Chondrocyte (in vitro differentiated cells): ENCODE measurements at places on chromosomes 6 and 20.

DNA sequence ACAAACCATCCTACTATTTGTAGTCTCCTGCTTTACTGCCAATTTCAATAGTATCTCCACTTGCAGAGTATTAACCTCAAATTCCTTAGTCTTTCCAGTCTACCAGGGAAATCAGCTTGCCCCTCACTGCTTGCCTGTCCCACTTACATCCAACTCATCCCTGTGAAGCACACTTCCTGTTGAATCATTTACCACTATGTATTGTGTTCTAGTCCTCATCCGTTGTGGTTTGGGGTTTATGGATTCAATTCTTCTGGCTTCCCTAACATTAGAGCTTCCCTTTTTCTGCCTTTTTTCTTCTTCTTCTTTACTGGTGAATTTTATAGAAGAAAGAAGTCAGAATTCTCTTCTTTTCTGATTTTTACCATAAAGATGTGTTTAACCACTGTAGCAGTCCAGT, 5.1 kb upstream of the TXLNB start:
- no peak for DNase-seq
- H3K4me1 ChIP-seq = peaks cover 9% of the 10 kb centered on the region
- H3K36me3 ChIP-seq = no peaks in the 10 kb centered on the region
- H3K27ac ChIP-seq = no peak overlapping the region
- H3K27me3 ChIP-seq = no peaks in the 10 kb centered on the region

DNA sequence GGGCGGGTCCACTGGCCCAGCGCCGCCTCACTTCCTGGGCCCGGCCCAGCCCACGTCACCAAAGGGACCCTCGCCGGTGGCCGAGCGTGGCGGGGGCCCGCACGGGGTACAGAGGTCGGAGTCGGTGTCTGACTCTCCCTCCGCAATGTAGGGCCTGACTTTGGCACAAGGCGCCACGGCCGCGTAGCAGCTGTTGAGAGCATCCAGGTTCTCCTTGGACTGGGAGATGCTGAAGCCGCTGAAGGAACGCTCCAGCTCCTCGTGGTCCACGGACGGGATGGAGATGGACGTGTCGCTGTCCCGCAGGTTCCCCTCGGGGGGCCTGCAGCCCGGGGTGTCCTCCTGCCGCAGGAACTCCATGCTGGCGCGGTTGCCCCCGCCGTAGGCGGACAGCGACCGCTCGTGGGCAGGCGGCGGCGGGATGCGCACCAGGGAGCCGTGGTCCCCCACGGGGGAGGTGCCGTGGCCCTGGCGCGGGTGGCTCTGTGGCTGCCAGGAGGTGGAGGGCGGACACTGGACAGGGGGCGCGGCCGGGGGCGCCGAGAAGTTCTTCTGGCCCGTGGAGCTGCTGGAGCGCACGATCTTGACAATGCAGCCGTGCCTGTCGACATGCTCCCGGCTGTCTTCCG, 45.6 kb upstream of the CHRNA4 start:
- H3K27me3 ChIP-seq = peaks cover 8% of the 10 kb centered on the region
- no peaks in the 10 kb centered on the region for H3K4me1 ChIP-seq
- no peak overlapping the region for H3K4me3 ChIP-seq
- no peak for DNase-seq
- H3K36me3 ChIP-seq = no peaks in the 10 kb centered on the region

GRCh38 chr6:163554663-163555062, 140.1 kb downstream of the QKI start:
- H3K27ac ChIP-seq = peak overlapping the region; percentile 2
- H3K4me1 ChIP-seq = peaks cover 6% of the 10 kb centered on the region
- peaks cover 23% of the 10 kb centered on the region for H3K36me3 ChIP-seq
- no peak overlapping the region for H3K4me3 ChIP-seq

DNA sequence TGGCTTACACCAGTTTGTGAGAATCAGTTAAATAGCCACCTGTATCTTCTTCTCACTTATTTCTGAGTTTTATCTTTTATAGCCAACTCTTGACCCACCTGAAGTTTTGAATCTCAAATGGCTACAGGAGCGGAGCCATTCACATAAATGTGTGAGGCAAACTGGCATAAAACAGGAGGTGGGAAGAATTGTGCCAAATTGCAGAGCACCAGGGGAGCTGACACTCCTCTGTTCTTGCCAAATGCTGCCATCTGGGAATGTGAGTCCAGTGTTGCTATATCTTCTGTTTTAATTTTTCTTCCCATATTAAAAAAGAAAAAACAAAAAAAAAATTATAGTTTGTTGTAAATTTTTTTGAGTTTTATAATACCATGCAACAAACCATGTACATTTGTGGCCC, 17.0 kb upstream of the RNF146 start:
- no peaks in the 10 kb centered on the region for H3K4me1 ChIP-seq
- no peak overlapping the region for H3K27ac ChIP-seq
- H3K36me3 ChIP-seq = no peaks in the 10 kb centered on the region
- DNase-seq = no peak
- H3K4me3 ChIP-seq = no peak overlapping the region
- H3K27me3 ChIP-seq = no peaks in the 10 kb centered on the region

GRCh38 chr6:145815309-145816274, 997 bp upstream of the FBXO30 start:
- H3K27me3 ChIP-seq = no peaks in the 10 kb centered on the region
- peaks cover 2% of the 10 kb centered on the region for H3K36me3 ChIP-seq
- peaks cover 37% of the 10 kb centered on the region for H3K4me1 ChIP-seq

- H3K27me3 ChIP-seq = peaks cover 26% of the 10 kb centered on the region
- no peak overlapping the region for H3K27ac ChIP-seq
- no peaks in the 10 kb centered on the region for H3K36me3 ChIP-seq
- peaks cover 13% of the 10 kb centered on the region for H3K4me1 ChIP-seq
- DNase-seq = no peak
Observed at GRCh38 chr20:46215913-46216707, 92.2 kb downstream of the CDH22 start.
